Mesothelial cell of epicardium (in vitro differentiated cells): ENCODE measurements at places on chromosomes 1 and 21.
A peak's percentile ranks its signal among the peaks of the same experiment; 100 is the strongest.

- no peak for DNase-seq
These were observed 153.6 kb downstream of the PGBD5 start for GRCh38 chr1:230272557-230272956.

DNA sequence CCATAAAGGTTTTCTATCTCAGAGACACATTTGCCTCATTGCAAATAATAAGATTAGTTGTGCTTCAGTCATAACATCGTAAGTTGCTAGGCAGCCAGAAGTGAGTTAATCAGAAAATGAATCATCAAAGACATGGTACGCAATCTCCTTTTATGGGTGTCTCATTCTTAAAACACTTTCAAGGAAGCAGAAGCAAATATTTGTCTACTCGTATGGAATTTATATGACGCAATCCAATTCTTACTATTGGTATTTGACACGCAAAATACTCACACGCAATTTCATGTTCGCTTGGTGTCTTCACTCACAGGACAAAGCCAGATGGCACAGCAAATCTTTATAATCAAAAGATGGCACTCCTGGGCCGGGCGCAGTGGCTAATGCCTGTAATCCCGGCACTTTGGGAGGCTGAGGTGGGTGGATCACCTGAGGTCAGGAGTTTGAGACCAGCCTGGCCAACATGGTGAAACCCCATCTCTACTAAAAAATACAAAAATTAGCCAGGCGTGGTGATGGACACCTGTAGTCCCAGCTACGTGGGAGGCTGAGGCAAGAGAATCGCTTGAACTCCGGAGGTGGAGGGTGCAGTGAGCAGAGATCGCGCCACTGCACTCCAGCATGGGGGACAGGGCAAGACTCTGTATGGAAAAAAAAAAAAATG is 56.4 kb downstream of the HLCS start:
- DNase-seq: no peak

- DNase-seq: no peak
These were observed 53.4 kb downstream of the MAN1C1 start for GRCh38 chr1:25669781-25670567.

- no peak for DNase-seq
These were observed 1114.2 kb downstream of the PLA2G4A start for GRCh38 chr1:187942986-187943385.

DNA sequence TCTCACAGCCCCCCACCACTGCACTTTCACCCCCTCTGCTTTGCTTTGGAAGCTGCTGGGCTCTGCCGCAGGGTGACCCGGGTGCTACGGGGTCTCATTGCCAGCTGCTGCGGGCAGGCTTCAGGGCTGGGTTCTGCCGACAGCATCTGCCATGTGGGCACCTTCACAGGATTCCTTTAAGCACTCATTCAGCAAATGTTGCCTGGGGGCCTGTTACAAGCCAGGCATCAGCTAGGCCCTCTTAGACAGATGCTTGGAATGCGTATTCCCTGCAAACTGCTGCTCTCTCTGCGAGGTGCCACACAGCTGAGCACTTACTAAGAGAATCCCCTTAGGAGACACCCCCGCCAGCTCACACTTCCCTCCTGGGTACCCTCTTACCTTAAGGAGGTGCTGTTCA is 29.2 kb downstream of the COL16A1 start:
- DNase-seq: no peak

DNA sequence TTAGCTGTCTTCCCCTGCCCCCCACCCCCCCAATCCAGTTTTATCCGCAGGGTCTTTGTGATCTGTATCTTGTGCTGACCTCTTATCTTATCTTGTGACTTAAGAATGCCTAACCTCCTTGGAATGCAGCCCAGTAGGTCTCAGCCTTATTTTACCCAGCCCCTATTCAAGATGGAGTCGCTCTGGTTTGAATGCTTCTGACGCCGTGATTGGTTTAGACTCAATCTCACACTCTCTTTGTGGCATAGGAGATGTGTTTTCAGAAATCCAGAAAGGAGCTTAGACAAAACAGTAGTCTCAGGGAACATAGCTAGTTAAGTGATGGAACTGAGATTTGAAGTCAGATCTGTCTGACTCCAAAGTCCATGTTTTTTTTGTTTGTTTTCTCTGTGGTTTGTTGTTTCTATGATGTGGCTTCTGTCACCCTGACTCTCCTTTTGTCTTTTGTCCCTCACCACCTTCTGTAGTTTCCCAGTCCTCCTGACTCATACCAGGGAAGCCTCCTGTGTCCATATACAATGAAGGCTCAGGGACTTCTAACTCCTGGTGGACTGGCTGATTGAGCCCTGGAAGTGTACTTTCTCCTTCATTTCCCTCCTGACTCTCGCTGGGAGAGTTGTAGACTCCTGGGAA is 18.1 kb upstream of the USP24 start:
- no peak for DNase-seq

- peak; percentile 64 for DNase-seq
These were observed 2.9 kb upstream of the PDZK1IP1 start for GRCh38 chr1:47192458-47193384.

- no peak for DNase-seq
These were observed 9.6 kb upstream of the RASSF5 start for GRCh38 chr1:206497774-206498173.

GRCh38 chr1:11441211-11441952 is 37.6 kb upstream of the DISP3 start:
- no peak for DNase-seq

DNA sequence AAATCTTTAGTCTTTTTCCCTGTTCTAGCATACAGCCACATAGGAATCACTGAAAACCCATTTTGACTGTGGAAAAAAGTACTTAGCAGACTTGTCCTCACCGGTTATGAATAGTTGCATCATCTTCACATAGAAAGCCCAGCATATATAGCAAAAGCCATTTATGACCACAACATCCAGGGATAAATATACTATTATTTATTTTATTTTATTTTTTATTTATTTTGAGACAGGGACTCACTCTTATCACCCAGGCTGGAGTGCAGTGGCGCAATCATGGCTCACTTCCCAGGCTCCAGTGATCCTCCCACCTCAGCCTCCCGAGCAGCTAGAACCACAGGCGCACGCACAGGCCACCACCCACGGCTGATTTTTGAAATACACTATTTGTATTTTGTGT is 175.3 kb downstream of the GALNT2 start:
- DNase-seq: no peak

DNA sequence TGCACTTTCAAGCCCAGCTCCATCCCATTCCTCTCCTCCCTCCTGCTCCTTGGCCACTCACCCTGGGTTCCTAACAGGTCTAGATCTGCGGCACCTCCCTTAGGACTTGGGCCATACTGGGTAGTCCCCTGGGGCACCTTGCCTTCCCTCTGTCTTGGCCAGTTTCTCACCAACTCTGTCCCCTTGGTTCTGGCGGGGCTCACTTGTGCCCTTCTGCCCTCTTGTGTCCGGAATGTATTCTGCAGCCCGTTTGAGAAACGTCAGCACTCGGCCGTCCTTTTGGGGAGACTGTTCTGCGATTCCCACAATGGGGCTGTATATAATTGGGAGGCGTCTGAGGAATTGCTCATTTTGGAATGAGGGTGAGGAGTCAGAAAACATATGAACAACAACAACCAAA is 162.4 kb downstream of the ZSCAN20 start:
- no peak for DNase-seq

- DNase-seq: no peak
These were observed 13.2 kb downstream of the SYT2 start for GRCh38 chr1:202697038-202697437.

DNA sequence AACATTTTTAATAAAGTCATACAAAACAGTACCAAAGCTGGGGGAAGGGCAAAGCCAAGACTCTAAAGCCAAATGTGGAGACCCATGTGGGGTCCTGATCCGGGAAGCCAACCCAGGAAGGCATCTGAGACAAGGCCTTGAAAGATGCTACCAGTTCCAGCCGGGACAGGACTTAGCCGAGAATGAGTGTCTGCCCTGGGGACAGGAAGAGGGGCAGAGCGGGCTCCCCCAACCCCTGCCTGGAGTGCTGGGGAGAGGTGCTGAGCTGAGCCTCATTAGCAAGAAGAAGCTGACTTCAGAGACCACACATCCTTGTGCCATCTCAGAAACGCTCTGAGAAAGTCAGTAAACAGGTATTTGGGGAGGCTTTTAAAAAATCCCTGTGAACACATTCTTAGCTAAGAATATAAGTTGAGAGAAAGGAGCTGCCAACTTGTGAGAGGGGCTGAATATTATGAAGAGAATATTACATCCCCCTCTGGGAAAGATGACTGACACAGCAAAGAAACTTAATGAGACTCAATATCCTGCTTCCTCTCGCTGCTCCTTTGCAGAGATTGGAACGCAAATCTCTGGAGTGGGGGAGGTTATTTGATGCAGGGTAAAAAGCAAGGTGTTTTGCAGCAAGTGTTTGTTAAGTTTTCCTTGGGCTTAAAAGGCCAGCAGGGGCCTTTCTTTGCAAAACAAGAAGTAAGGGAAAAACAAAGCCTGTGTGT is 103.3 kb upstream of the KCND3 start:
- no peak for DNase-seq

GRCh38 chr1:33147275-33147996 is 34.4 kb downstream of the TRIM62 start:
- no peak for DNase-seq

- DNase-seq: no peak
These were observed 105.5 kb downstream of the PDE9A start for GRCh38 chr21:42758721-42759593.

- DNase-seq: no peak
These were observed 24.9 kb downstream of the MAP3K7CL start for GRCh38 chr21:29155118-29155932.

- DNase-seq: no peak
These were observed 9.3 kb upstream of the FCRL1 start for GRCh38 chr1:157829210-157829609.

GRCh38 chr1:31879981-31880608 is 58.1 kb downstream of the PTP4A2 start:
- DNase-seq: no peak
